ENCODE measurements at places on chromosomes 7 and 10. TPM values are rescaled to one million over a fixed set of nuclear protein-coding genes. Genes with fewer than 3 reads are reported as not detected.

DNA sequence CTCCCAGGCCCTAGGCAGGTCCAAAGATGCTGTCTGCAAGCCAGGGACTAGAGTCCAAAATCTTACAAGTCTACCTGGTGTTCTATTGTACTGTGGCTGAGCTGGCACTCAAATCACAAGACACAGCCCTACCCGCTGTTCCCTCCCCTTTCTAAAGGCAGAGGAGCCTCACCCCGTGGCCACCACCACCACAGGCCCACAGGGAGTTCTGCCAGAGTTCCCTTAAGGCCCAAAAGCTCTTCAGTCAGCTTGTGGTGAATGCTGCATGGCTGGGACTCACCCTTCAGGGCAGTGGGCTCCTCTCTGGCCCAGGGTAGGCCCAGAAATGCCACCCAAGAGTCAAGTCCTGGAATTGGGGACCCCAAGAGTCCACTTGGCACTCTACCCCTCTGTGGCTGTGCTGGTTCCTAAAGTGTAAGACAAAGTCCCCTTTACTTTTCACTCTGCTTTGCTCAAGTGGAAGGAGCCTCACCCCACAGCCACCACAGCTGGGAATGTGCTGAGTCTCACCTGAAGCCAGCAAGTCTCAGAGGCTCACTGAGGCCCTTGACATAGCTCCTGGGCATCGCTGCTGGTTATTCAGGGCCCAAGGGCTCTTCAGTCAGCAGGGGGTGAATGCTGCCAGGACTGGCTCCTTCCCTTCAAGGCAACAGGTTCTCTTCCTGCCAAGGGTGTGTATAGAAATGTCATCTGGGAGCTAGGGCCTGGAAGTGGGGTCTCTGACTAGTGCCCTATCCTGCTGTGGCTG, 48.8 kb upstream of the PSAP start:
- DNase-seq, result no peak

The CUL2 gene
- 33.8 TPM for total RNA-seq

DNA sequence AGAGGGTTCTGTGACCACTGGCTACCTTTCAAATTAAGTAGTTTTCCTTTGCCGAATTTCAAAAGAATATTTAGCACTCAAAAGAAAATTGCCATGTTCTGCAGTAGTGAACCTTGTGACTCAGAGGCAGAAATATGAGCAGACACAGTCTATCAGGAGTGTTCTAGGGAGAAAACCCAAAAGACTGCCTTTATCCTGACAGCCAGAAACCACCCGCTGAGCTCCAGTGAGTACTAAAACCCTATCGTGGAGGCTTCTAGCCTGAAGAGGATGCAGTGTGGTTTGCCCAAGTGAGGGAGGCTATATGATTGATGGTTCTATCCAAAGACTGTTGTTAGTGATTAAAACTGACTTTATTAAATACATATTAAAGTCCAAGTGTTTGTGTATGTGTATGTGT, 21.9 kb downstream of the CHRM2 start:
- DNase-seq, result no peak

GRCh38 chr10:91690996-91691676, 58.3 kb upstream of the PPP1R3C start:
- no peak for DNase-seq

- DNase-seq, result no peak
Measured at GRCh38 chr7:39617005-39617404, 6.4 kb upstream of the RALA start.

DNA sequence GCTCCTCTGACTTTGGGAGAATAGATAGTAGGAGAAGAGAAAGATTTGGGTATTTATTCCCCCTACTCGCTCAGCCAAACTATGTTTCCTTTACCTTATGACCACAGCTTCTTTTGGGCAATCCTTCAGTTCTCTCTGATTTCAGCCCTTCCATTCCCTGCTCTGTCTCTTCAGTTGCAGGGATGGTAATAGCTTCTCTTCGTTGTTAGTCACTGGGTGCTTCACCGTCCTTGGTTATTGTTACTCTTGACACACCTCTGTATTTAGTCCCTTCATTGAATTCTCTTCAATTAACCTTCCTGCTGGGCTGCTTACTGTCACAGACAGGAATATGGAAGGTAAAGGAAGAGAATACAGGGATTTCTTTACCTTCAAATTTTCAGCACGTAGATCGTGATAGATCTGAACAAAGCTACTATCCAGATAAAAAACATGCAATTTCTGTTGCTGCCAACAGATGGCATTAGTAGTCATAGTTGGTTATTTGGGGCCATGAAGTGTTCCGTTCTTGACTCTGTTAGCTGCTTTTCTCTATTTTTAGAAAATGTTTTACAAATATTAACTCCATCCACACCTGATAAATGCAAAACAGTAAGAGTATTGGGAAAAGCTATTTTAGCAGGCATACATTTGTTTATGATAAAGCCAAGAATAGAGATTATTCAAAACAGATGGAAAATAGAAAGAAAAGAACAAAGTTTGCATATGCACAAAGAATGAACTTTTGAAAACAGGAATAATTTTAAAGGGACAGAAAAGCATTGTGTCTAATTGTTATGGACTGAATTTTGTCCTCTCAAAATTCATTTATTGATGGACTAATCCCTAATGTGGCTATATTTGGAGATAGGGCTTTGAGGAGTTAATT, 14.0 kb upstream of the PTTG1IP2 start:
- peak; percentile 9 for DNase-seq

The FEZF1 gene
- total RNA-seq, result not detected

GRCh38 chr7:147196481-147196880, 1079.9 kb downstream of the CNTNAP2 start:
- no peak for DNase-seq

DNA sequence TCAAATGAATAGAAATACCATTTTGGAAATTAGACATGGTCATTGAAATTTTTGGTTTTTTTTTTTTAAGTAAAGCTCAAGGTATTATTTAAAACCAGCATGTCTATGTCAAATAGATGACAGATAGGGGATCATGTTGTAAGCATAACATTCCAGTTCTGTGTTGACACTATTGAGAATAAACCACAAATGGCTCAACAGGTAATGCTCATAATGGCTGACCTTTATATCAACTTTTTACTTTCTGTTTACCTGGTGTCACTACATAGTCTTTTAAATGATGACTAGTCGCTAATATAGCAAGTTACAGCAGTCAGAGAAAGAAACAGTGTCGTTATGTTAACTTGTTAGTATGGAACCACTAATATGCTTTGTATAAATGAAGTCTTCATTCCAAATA, 616.0 kb downstream of the GATA3 start:
- DNase-seq, result no peak

The SLIT1 gene
- 0.07 TPM for total RNA-seq

The IFIT5 gene
- total RNA-seq, result 28.8 TPM

DNA sequence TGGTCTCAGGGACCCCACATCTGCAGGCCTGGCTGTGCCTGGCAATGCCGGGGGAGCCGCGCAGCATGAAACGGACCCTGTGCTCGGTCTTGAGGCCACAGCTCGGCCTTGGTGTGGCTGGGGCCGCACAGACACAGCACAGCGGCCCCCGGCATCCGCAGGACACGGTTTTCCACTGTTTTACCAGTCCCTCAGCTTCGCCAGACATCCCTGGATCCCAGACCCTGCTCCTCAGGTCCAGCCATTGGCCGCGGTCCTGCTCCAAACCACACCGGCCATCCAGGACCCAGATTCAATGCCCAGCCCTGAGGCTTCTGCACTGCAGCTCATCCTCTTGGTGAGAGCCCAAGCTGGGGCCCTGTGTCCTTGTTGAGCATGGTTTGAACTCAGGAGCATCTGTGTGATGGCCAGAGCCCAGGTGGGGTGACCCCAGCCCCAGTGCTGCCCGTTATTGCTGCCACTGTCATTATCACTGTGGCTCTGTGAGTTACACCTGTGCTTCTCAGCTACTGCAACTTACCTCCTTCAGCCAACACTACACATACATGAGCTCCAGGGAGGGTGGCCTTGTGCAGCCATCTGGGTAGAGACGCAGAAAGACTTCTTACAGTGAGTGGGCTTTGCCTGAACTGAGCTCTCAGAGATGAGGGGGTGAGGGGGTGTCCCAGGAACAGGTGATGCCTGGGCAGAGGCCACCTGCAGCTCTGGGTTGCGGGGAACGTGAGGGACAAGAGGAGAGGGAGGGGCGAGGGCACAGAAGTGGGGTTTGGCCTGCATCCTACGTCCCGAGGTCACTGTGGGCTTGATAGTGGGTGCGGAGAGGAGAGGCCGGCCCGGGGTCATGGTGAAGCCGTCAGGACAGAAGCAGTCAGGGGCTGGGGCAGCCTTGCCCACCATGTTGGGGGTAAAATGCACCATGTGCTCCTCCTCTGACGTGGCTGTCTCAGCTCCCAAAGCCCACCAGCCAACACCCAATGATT, 567.6 kb downstream of the PTPRN2 start:
- no peak for DNase-seq

DNA sequence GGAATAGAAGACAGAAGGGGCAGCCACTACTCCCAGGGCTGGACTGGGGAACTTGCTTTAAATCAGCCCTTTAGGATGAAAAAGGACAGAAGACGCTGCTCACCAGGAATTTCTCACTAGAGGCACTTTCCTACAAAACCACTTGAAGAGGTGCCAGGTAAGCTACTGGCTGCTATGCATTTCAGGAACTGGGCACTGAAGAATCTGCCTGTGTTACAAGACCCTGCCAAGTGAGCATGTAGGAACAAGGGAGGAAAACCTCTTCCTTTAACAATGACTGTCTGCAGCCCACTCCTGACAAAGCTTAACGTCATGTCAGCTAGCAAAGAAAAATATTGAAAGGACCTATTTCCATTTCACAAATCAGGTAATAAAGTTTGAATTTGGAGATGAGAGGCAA, 5.8 kb upstream of the AGMO start:
- no peak for DNase-seq

The SRRT gene
- 67.9 TPM for total RNA-seq

DNA sequence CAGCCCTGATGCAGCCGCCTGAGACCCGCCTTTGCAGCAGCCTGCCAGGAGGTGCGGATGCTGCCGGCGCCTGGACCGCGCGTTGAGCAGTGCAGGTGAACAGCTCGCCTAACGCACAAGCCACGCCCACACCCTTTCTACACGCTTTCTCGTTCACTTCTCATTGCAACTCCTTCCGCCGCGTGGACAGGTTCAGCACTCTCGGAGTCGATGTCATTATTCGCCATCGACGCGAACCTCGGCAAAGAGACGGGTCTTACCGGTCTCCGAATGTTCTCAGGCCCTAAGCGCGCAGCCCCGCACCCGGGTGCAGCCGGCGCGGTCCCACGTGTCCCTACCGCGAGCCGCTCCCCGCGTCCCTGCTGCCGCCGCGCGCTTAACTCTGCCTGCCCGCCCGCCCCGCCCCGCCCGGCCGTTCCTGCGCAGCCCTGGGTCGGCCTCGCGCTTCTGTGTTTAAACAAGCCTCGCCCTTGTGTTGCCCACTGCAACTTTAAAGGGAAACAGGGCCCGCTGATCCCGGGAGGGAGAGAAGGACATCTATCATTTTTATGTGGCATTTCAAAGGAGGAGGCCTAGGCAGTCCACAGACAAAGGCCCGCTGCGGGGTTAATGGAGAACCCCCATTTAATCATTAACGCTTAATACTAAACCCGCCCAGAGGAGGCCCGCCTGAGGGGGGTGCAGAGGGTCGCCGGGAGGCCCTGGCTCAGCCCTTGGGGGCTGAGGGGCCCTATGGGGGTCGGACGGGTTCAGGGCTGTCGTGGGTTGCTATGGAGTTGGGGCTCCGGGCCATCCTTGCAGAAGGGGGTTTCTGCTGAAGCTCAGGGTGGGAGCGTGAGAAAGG, 128.5 kb downstream of the WDR11 start:
- no peak for DNase-seq

- no peak for DNase-seq
Measured at GRCh38 chr7:104299323-104299722, 29.1 kb upstream of the LHFPL3 start.

The BTAF1 gene
- 27.2 TPM for total RNA-seq

The OR2A42 gene
- 0.07 TPM for total RNA-seq

The TRIM8 gene
- total RNA-seq, result 426 TPM

DNA sequence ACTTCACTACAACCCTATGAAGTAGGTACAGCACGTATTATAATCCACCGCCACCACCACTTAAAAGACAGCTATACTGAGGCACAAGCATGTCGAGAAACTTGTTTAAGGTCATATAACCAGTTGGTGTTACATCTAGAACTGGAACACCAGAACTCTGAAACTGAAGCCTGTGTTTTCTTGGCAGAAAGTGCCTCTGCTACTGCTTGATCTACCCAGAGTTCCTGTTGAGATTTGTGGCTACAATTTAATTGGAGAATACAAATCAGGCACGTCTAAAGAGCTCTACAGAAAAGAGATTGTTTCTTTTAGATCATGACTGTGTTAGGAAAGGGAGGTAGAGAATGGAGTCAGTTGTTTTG, 4.3 kb upstream of the ADD3 start:
- DNase-seq, result no peak

The GNAT3 gene
- not detected for total RNA-seq

DNA sequence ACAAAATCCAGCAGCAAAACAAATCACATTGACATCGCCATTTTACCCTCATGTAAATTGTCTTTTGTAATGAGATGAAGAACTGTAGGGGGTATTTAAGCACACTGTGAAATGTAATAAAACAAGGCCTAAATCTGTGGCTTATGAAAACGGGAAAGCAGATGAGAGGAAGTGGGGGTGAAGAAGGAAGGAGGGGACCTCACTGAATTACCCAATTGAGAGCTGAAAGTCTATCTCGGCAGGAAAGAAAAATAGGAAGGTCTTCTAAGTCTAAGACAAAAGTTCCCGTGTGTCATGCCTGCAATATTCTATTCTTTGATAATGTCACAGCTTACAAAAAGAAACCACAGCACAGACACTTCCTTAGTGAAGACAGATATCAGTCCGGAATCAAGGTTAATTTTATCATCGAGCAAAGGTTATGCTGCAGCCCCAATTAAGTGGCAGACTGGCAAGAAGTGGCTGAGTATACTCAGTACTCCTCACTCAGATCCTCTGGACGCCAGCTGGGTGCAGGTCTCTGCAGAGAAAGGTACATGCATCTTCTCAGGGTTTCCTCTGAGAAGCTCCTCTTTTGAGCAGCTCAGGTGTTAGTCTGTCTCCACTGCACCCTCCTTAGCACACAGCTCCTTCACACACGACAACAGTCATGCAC, 239.7 kb downstream of the FANK1 start:
- DNase-seq, result no peak

The FAM53B gene
- total RNA-seq, result 16.1 TPM
